ENCODE measurements at places on chromosomes 5 and 9.

GRCh38 chr9:38671748-38672147 is 48.2 kb downstream of the FAM240B start:
- DNase-seq = no peak

GRCh38 chr5:10497554-10497953 is 55.9 kb downstream of the ROPN1L start:
- DNase-seq = no peak

DNA sequence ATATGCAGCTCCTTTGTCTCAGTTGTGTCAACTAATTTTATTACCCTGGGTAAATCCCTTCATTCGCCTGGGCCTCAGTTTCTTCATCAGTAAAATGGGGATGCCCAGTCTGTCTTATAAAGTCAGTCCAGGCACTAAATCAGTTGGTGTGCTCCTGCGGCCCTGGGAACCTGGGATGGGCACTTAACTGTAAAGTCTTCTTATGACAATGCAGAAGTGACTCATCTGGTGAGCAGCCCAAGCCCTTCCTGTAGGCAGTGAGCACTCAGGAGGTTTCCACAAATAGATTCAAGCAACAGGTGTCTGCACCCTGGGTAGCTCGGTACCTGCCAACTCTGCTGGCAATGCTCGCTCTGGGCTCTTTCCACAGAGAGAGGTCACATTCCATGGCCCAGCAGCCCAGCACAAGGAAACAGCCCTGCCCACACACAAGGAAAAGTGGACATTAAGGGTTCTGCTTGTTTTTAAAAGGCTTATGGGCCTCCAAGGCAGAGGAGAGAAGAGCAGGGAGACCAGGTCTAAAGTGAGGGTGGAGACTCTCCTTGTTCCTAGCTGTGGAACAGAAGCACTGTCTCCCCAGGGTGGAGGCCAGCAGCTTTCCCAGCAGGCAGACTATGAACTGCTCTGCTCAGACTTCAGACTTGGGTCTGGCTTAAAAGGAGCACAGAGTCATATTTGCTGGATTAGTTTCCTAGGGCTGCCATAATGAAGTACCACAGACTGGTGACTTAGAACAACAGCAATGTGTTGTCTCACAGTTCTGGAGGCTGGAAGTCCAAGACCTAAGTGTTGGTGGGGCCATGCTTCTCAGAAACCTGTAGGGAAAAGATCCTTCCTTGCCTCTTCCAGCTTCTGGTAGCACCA is 89.7 kb upstream of the ADRA1B start:
- no peak for DNase-seq

DNA sequence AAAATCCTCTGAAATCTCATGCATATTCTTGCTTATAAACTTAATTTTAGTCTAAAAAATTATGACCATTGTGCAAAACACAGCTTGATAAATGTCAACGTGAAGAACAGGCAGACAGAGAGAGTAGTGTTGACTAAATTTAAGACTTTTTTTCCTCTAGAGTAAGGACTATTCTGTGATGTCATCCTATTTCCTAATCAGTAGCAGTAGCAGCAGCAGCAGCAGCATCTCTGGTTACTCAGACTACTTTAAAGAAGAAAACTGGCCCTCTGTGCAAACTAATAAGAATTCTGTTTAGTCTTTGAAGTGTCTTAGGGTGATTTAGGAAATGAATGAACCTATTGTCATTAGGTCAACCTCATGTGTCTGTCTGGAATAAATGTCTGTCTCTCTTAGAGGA is 403.0 kb downstream of the HINT1 start:
- no peak for DNase-seq

DNA sequence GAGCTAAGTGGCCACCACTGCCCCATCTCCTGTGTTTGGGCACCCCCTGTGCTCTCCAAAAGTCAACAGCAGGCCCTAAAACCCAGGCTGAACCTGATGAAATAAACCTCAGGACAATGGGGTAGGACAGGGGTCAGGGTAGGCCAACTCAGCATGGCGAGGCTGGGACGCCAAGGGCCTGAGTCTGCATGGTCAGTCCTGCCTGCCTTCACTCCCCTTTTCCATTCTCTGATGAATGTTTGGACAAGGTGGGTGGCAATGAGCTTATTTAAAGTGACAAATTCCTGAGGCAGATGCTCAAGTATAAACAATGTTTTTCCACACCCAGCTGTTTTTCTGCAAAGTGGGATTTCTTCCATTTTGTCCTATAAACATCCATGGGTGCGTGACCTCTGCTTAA is 47.2 kb upstream of the CXCL14 start:
- no peak for DNase-seq

- no peak for DNase-seq
These were observed 46.1 kb upstream of the RAI14 start for GRCh38 chr5:34609951-34610441.

- DNase-seq = no peak
These were observed 187.7 kb downstream of the CACNA1B start for GRCh38 chr9:138065287-138065686.

- no peak for DNase-seq
These were observed 64.4 kb upstream of the SSBP2 start for GRCh38 chr5:81815321-81815720.

GRCh38 chr9:82106536-82106935 is 118.0 kb downstream of the SPATA31D1 start:
- no peak for DNase-seq

DNA sequence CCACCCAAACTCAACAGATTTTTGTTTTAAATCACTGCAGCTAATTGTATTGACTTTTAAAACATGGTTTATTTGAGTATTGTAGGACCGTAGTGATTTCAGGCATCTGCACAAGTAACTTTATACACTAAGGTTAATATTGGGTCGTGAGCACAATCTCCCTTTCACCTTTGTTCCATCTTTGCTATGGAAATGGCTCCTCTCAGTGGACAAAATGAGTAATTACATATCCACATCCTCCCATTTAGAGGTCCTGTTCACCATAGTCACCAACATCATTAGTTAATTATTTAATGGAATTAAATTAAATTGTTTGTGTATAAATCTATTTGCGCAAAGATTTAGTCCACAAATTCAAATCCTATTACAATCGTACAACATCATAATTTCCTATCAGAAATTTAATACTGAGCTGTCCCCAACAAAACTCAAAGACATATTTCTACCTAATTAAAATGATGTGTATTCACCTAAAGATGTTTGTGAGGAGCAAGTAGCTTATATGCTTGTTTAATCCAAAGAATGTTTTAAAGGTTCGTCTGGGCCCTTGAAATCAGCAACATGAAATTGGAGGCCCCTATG is 173.0 kb upstream of the DAPK1 start:
- peak; percentile 8 for DNase-seq

DNA sequence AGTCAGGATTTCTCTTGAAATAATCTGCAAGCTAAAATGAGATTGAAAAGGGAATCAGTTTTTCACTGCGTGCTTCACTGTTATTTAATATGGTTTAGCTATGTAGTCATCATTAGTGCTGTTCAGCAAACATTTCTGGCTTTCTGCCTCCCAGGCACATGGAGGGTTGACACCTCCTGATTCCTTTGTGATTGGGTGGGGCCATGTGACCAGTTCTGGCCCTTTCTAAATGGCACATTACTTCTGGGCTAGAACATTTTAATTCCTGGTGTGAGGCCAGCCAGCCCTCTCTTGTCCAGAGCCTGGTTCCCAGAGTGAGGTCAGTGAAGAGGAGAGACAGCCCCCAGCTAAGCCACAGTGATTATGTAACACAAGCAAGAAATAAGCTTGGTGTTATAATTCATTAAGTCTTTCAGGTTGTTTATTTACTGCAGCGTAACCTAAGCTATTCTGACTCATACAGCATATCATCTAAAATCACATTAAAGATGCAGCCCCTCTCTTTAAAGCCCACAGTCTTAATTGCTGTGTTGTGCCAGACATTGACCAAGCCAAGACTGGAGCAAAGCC is 17.4 kb upstream of the ARSI start:
- DNase-seq = no peak

DNA sequence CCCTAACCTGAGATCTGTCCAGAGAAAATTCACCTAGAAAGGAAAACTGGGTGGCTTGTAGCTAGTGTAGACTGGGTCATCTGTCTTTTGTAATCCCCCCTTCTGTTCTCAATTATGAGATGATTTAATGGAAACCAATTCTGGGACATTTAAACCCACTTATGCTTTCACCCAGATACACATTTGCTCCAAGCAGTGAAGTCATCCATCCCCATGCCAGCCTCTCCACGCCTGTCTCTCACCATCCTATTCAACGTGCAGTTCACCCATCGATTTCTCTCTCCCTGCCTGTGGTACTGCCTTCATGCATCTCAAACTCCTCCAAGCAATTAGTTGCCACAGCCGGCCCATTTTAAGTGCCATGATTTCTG is 1.8 kb downstream of the PHF19 start:
- no peak for DNase-seq

GRCh38 chr9:128394379-128395168 is 23.4 kb downstream of the URM1 start:
- no peak for DNase-seq

DNA sequence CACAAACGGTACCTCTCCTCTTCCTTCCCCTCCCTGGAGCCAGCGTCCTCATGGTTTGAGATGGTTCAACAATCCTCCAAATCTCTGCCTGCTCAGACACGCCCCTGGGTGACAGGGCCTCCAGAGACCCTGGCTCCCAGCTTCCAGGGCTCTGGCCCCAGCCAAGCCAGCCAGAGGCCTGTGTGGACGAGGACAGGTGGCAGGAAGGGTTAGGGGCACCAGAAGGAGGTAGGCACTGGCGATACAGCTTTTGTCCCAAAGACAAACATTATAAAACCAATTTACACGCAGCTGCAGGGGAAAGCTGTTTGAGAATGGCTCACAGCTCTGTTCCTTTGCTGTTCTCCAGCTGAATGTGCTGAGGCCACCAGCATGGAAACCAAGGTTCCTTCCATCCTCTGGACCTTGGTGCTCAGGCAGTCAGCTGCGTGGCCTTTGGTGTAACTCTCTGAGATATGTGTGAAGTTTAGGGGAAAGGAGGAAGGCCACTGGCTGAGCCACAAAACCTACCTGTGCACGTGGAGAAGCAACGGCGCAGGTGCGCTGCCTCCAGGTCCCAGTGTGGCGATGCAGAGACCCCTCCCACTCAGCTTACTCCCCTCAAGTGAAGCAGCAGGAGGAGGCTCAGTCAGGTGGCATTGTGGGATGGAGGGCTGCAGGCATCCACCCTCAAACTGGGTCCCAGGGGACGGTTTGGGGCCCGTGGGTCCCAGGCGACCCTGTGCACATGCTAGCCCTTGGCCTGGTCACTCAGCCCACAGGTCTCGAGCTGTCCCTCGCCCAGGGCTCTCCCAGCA is 4.3 kb upstream of the QRFP start:
- no peak for DNase-seq

GRCh38 chr5:73918791-73919221 is 292.8 kb downstream of the ARHGEF28 start:
- DNase-seq = no peak

DNA sequence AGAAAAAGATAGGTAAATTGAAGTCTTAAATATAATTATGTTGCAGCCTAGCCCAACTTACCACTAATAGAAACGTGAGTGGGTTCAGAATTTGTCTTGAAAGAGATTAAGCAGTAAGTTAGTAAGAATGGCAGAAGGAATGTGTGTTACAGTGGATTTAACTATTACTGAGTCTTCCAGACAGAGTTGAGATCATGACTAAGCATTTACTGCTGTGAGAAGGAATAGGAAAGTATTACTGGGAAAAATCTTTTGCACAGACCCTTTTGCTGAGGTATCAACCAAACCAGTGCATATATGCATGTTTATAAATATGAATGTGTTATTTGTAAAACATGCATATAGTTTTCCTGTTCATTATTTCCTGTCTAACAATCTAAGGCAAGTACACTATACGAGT is 112.8 kb upstream of the EFNA5 start:
- no peak for DNase-seq

- DNase-seq = no peak
These were observed 66.7 kb upstream of the CAST start for GRCh38 chr5:96595300-96596090.

DNA sequence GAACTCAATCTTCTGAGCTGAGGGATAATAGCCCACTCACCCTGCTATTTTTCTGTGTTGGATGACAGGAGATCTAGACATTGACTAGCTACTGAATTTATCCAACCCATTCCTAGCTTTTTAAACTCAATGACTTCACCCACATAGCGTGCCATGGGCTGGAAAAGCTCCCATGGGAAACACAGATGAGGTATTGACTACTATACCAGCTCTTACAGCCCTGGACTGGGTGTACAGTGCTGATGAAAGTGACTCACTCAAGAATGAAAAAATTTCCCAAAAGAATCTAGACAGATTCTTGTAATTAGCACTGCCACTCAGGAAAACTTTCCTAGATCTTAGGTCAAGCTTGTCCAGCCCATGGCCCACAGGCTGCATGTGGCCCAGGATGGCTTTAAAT is 72.7 kb upstream of the NREP start:
- DNase-seq = no peak

DNA sequence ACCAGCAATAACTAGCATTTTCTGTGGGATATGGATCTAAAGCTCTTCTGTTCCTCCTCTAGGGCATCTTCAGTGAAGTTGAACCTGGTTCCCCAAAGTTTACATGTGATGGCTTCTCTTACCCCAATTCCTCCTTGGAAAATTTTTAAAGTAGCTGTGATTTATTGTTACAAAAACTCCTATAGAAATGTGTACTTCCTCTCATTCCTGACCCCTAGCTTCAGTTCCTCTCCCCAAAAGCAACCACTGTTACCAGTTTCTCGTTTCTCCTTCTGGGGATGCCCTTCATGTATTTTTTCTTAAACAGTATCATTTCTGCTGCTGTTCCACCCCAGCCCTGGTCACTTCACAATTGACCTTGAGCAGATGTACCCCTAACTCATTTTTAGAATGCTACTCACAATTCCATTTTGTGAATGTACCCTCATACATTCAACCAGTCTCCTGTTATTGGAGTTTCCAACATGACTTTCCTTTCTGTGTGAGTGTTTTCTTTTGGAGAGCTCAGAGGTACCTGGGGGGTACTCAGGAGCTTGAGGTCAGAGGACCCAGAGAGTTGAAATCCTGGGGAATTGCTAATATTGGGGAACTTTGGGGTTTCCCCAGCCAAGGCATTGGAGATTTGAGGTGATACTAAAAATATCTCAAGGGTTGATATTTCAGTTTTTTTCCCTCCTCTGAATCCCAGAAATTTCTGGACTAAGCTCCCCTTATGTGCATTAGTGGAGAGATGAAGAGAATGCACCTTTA is 18.6 kb upstream of the GLRX start:
- DNase-seq = no peak

DNA sequence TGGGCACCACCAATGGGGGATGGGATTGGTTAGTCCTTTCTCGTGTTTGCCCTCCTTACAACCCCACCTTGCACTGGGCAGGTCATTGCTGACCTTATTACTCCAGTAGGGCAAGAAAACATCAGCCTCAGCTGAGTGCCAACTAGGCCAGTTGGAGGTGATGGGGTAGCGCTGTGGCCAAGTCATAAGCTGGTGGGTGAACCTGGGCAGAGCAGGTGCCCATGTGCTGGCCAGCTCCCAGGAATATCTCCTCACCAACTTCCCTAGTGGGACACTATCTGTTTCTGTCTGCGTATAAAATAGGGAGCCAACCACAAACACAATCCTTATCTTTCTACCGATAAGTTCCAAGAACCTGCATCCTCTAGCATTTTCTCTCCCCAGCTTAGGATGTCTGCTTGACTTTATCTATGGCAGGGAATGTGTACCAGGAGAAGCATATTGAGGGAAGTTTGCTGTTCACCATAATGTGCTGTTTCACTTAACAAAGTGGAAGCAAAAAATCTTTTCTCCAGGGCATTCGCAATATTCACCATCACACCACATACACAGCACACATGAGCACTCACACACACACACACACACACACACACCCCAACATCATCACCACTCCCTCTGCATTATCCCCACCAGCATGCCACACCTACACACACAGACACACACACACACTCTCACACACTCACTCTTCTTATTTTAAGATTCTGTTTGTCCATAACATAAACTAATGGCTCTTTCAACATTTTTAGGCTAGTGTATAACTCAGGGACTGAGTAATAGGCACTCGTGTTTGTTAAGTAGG is 390.0 kb downstream of the ENC1 start:
- DNase-seq = no peak

Data from CMK (cell line).